Astrocyte of the spinal cord (primary cell): ENCODE measurements at places on chromosomes 12 and 14.
A peak's percentile ranks its signal among the peaks of the same experiment; 100 is the strongest.

GRCh38 chr12:100324498-100324897 is 32.4 kb upstream of the SLC17A8 start:
- no peak for DNase-seq

DNA sequence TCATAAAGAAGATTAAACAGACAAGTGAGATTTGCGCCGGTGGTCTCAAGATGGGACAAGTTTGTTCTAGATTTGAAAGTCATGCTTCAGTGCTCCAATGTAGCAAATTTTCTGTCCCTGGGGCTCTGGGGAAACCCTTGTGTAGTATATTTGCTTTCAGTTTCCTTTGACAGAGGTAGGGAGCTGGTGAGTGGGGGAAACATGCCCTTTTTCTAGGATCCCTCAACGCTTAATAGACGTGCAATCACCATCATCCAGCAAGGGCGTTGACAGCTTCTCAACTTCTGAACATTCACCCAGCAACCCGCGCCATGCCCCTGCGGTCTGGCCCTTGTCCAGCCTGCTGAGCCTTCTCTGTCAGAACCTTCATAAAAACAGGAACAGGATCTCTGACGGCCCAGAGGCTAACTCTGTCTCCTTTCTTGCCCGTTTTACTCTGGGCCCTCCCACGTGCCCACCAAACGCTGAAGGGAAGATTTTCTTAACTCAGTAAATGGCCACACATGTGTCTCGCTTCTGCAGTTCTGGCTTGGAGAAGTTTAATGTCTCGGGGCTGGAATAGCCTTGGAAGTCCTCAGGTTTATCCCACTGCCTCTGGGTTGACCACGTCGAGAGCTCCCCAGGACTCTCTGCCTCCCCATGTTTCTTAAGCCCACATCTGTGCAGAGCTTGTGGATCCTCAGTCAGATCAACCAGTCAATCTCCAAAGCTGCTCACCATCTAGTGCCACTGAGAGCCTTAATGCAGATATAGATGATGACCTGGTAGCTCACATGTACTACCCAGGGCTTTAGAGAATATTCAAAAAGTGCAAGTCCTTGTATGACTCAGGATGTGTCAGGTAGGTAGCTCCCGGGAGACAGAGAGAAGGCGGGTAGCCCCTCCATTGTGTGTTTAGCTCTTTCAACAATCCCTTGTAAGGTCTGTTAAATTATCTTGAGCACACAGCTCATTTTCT is 58.1 kb upstream of the CCND2 start:
- no peak for DNase-seq

DNA sequence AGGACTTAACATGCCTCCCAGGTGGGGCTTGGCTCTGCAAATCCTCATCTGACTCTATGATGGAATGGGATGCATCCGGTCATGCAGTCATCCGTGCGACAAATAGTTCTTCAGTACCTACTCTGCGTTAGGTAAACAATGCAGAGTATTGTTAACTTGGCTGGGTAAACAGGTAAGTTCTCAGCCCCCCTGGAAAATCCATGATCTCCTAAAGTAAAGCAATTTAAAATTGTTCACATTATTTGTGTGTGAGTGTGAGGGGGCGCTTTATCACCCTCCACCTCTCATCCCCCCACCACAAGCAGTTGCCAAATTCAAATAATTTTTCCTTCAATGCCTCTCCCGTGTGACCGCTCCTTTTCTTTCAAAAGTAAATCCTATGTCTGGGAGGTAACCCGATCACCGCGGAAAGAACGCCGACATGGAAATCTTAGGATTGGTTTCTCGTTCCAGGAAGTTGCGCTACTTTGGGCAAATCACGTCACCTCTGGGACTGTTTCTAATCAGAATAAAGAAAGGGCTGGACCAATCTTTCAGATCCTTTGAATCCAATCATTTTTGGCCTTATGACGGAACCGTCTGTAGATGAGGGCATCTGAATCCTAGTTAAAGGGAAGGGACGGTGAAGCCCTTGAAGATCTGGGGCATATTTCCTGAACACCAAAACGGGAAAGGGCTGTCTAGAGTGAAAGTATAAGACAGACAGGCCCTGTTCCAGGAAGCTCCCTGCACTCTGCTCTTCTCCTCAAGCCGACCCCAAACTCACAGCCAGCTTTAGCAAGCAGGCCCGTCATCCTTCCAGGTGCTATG is 44.0 kb upstream of the SINHCAF start:
- DNase-seq = peak; percentile 50

DNA sequence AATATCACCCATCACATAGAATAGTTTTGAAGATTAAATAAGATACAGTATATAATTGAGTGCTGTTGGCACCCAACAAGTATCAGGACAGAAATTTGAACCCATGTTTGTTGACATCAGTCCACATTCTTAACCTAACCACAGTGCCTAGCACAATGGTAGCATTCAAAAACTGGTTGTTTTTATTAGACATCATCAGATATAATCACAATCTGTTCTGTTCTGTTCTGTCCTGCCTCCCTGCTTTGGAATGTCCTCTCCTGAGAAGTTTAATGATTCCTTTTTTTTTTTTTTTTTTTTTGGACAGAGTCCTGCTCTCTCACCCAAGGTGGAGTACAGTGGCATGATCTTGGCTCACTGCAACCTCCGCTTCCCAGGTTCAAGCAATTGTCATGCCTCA is 476.6 kb downstream of the RMST start:
- peak; percentile 24 for DNase-seq

DNA sequence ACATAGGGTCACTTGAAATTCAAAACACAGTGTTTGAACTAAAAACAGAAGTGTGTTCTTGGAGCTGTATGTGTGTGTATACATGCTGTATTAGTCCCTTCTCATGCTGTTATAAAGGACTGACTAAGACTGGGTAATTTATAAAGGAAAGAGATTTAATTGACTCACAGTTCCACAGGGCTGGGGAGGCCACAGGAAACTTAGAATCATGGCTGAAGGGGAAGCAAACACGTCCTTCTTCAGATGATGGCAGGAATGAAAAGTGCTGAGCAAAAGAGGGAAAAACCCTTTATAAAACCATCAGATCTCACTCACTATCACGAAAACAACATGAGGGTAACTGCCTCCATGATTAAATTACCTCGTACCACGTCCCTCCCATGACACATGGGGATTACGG is 224.1 kb downstream of the BCAT1 start:
- no peak for DNase-seq

DNA sequence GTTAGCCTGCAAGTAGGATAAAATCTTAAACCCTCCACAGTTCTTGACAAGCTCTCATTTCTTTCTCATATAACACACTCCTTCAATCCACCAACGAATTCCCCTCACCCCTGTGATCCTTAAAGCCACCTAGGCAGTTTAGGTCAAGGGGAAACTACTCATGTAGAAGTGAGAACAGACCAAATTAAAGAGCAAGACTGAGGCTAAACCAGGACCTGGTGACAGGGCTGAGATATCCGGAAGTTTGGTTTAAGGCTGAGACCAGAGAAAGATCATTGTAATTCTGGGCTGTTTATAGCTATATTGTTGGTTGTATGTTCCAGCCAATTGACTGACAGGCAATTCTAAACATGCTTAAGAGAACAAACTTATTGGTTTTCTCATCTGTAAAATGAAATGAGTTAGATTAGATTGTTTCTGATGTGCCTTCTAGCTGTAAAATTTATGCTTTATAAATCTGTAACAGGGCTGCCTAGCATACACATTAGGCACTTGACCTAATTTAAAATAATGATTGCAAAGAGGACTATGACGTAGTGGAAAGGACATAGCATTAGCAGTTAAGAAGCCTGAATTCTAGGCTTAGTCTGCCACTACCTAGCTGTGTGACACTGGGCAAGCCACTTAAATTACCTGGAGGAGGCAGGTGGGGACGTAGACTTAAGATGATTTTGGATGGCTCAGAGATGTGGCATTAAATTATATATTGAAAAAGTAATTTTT is 53.9 kb upstream of the PTGR2 start:
- DNase-seq = no peak

DNA sequence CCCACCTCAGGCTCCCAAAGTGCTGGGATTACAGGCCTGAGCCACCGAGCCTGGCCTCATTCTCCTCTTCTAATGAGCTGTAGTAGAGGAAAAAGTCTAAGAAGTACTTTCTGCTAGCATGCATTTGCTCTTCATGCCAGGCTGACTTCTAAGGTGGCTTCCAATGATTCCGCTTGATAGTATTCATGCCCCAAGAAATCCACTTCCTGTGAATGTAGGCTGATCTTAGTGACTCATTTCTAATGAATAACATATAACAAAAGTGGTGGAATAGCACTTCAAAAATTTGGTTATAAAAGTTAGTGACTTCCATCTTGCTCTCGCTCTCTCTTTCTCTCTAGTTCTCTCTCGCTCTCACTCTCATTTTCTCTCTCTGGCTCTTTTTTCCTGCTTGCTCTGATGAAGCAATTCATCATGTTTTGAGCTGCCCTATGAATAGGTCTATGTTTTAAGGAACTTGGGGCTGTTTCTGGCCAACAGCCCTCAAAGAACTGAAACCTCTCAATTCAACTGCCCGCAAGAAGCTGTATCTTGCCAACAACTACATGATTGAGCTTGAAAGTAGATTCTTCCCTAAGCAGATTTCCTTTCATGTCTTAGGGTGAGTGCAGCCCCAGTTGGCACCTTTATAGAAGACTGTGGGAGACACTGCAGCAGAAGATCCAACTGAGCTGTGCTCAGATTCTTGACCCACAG is 282.9 kb downstream of the RMST start:
- no peak for DNase-seq

DNA sequence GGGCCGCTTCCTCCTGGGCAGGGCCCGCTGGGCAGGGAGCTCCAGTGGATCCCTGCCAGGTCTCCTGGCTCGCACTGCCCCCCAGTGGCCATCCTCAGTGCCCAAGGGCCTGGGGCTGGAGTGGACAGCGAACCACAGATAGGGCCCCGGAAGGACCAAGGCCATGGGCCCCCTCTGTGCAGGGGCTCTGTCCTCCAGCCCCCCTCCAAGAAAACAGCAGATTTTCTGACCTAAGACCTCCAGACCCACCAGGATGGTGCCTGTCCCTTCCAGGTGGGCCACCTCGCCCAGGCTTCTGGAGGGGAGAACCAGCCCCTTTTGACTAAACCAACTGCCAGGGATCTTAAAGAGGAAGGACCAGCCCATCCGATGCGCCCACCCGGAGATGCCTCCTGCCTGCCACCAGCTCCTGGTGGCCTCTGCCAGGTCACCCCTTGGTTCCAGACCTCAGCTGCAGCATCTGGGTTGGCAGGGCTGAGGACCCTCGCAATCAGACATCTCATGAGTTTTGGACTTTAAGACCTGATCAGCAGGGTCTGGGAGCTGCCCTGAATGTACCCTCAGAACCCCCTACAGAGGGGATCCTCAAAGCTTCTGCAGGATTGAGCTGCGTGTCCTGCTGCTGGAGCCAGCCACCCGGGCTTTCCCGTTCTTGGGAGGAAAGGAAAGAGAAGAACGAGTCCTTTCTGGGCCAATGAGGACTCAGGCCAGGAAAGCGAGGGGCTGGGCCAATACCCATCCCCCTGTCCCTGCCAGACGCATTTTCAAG is 325.8 kb upstream of the DIO3 start:
- peak; percentile 31 for DNase-seq

DNA sequence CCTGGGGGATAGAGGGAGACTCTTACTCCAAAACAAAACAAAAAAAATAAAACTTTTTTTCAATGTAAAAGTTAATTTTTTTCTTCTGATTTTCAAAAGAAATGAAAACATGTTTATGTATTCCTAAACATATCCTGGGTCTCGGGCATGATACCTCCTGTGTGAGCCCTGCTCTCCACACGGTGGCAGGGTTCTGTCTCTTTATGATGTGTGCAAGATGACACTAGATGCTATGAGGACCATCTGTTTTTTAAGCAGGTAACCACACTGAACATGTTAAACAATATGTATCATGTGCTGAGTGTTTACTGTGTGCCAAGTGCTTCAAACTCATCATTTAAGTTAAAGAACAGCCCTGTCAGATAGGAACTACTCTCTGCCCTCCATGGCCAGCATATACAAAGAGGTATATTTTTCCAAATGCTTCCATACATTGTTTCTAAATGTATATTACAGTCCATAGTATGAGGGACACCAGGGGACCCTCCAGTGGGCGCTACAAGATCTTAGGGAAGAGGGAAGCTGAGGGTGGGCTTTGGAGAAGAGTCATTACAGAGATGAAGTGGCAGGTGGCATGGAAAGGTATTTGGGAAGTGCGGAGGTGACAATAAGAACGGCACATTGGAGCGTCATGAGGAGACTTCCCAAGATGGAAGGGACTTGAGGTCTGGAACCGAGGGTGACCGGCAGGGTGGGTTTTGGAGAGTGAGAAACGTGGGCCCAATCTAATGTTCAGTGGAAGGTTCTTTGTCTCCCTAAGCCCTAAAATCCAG is 28.5 kb downstream of the FOS start:
- DNase-seq = no peak

DNA sequence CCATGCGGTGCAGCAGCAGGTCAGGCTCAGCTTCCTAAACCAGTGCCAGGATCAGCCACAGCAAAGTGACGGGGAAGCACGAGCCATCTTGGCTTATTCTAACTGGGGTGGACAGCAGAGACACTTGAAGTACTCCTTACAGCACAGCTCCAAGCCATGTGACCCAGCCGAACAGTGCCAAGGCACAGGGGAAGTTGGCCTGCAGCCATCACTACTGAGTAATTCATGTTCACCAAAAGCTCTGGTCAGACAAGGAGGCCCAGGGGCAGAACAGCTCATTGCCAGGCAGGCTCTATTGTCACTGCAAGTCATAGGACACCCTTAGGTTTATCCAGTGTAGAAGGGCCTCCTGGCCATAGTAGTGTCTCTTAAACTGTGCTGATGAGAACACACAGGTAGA is 23.4 kb upstream of the SLC35F4 start:
- DNase-seq = peak; percentile 63

DNA sequence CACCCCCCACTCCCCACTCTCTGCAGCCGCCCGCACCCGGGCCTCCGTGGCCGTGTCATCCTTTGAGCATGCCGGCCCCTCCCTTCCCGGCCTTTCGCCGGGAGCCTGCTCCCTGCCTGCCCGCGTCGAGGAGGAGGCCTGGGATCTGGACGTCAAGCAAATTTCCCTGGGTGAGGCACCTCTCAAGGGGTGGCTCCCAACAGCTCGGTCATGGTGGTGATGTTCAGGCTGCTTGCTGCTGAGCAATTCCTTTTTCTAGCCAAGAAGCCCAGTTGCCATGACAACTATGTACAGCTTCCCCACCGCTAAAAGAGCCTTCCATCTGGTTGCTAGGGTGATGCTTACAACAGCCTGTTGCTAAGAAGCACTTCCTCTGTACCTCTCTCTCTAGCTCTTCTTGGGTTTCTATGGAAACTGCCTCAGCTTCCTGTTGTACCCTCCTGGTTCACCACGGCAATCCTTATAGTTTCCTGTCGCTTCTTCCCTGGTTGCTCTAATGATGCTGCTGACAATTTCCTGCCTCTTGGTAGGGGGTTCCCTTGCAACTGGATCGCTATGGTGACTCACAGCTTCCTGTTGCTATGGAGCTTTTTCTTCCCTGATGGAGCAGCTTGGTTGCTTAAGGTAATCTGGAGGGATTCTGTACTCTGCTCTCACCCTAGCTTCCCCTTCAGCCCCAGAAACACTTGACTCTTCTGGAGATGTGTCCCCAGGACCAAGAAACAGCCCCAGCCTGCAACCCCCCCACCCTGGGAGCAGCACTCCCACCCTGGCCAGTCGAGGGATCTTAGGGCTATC is 11.0 kb downstream of the ZNF219 start:
- DNase-seq = peak; percentile 97

- no peak for DNase-seq
These were observed 17.4 kb downstream of the CLEC4C start for GRCh38 chr12:7729746-7730145.

GRCh38 chr14:68807148-68807600 is 14.3 kb upstream of the ZFP36L1 start:
- DNase-seq = peak; percentile 71
